ENCODE measurements at places on chromosomes 1 and 21.

GRCh38 chr21:38280867-38281266, 24.1 kb downstream of the KCNJ15 start:
- no peak for DNase-seq

GRCh38 chr1:157595356-157595755, 2.5 kb downstream of the FCRL4 start:
- no peak for DNase-seq

GRCh38 chr1:114134518-114134917, 19.2 kb downstream of the SYT6 start:
- no peak for DNase-seq

DNA sequence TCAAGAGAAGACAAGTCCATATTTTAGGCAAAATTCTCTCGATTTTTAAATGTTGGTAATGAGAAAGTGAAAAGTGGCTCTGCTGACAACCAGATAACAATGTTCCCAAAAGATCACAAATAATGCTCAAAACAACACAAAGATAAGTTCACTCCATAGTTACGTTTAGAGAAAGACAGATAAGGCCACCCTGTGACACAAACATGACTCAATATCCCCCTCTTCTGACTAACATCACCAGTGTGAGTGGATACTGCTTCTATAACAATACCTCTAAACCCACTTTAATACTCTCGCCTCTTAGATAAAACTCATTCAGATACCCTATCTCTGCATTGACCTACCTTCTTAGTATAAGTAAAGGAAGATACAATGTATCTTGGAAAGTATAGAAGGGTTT, 51.2 kb upstream of the RGS7 start:
- peak; percentile 38 for DNase-seq

DNA sequence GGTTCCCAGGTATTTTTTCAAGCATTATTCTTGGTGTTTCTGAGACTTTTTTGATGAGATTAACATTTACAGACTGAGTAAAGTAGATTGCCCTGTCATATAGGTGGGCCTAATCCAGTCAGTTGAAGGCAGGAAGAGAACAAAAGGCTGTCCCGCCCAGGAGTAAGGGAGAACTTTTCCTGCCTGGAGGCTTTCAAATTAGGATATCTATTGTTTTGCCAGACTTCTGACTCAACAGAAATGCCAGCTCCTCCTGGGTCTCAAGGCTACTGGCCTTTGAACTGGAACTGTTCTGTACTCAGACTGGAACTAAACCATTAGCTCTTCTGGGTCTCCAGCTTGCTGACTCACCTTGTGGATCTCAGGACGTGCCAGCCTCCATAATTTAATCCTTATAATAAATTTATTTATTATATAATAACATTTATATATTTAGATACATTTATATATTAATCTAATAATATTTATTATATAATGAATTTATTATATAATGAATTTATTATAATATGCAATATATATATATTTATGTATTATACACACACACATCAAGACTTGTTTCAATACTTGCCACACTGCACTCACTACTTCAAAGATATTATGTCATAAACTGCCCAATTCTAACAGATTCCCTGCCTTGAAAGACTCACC, 510.8 kb upstream of the B3GALT2 start:
- no peak for DNase-seq

DNA sequence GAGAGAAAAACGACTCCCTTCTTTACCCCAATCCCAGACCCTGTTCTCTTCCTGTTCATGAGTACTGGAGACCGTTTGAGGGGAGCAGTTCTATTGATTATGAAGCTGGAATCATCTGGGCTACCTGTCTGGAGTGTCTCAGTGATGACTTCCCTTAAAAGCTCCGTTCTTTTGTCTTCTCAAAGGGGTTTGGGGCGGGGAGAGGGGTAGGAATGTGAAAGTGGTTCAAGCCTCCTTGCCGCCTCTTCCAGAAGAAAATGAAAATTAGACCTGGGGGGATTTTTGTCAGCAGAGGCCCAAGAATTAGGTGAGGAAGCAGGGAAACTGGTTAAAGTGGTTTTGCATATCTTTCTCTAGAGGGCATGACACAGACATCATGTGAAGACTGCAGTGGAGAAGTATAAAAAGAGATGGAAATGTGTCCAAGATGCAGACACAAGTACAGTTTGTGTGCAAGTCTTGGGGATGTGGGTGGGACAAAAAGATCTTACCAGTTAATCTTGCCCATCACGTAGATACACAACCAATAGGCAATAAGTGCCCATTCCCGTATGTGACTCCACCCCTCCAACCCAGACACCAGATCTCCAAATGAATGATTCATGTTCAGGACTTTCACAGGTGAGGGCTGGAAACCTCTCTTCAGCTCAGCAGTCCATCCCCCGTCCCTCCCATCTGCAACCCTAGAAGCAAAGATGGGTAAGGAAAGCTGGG, 470 bp upstream of the MTMR11 start:
- DNase-seq, result peak; percentile 36
